Right lung (tissue), 10 donors: ENCODE measurements at places on chromosomes 7 and 10. TPM values are rescaled to one million over a fixed set of nuclear protein-coding genes. Genes with fewer than 3 reads are reported as not detected.

AQP1 gene
- polyA plus RNA-seq = 310 TPM

SOSTDC1 gene
- 24.0 TPM for polyA plus RNA-seq

GRCh38 chr7:98745722-98746318 is 124.0 kb downstream of the TMEM130 start:
- DNase-seq = peak; percentile 19

DNA sequence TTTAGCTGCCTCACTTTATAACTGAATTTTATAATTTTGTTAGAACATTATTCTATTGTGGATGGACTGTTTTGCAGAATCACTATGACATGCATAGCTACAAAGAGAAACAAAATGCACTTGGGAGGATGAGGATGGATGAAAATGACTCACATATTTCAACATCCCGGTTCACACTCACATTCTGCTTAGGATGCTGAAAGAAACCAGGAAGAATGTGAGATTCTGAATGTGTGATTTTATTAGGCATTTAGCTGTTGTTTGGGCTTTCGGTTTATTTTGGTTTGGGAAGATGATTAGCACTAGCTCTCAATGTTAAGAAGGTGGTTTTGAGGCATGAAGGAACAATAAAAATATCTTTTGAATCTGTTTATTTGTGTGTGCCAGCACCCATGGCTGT is 235.5 kb downstream of the SEMA3E start:
- no peak for DNase-seq

ZPBP gene
- 0.39 TPM for polyA plus RNA-seq

GRCh38 chr7:105913947-105914346 is 37.5 kb upstream of the ATXN7L1 start:
- no peak for DNase-seq

CRPPA gene
- 3.0 TPM for polyA plus RNA-seq

DNA sequence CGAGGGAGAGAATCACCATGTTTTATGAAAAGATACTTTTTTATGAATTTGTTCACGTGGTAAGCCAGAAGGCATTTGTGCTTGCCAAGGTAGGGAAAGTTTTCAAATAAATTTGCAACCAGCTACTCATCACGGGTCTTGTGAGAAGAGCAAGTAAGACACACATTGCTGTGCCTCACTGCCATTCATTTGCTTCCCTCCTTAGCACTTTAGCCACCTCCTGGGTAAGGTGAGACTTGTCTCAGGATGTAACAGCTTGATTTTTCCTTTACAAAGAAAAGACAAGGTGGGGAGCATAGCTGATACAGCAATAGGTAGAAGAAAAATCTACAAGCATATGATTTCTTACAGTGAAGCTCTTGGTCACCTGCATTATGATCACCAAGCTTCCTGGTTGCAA is 342.4 kb upstream of the GRM3 start:
- DNase-seq = no peak

GRCh38 chr10:70348228-70348850 is 34.1 kb downstream of the LRRC20 start:
- DNase-seq = no peak

DNA sequence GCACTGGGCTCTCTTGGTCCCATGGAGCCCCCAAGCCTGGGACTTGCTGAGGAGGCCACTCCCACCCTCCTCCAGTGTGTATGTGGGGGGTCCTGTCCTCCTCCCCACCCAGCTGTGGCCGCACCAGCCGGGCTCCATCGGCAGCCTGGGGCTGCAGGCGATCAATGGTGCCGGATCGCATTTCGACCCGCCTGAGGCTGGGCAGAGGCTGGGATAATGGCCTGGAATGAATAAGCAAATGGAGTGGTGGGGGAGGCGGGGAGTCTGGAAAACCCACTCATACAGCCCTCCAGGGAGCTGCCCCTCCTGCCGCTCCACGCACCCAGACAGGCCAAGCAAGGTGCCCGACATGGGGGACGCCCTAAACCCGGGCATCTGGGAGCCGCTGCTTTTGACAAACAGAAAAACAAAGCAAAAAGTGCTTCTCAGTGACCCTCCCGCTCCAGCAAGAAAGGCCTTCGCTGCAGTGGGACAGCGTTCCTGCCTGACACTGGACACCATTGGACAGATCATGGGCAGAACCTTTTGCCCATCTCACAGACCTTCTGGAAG is 160.5 kb downstream of the NRF1 start:
- no peak for DNase-seq

DNA sequence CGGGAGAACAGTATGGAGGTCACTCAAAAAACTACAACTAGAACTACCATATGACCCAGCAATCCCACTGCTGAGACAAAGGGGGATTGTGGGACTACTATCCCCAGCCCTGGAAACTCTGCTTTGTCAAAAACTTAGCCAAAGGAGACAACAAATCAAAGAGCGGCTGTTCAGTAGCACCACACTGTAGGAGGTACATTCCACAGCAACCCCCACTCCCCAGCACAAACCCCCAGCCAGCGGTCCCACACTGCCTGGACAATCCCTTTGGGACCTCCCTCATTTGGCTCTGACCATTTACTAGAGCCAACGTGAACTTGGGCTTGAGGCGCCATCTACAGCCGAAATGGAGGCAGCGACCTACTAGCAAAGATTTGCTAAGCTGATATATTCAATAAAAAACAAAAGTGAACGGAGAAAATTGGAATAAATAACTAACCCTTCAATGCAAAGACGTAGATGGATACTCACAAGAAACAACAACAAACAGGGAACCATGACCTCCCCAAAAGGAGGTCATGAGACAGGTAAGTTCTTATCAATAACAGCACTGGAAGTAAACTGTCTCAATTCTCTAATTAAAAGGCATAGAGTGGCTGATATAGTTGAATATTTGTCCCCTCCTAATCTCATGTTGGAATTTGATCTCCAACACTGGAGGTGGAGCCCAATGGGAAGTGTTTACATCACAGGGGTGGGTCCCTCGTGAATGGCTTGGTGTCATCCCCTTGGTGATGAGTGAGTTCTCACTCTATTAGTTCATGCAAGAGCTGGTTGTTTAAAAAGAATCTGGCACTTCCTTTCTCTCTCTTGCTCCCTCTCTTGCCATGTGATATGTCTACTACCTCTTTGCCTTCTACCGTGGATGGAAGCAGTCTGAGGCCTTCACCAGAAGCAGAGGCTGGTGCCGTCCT is 119.0 kb upstream of the KCNMA1 start:
- DNase-seq = peak; percentile 3

GRCh38 chr7:158950914-158951635 is 94.7 kb downstream of the DYNC2I1 start:
- DNase-seq = no peak

DNA sequence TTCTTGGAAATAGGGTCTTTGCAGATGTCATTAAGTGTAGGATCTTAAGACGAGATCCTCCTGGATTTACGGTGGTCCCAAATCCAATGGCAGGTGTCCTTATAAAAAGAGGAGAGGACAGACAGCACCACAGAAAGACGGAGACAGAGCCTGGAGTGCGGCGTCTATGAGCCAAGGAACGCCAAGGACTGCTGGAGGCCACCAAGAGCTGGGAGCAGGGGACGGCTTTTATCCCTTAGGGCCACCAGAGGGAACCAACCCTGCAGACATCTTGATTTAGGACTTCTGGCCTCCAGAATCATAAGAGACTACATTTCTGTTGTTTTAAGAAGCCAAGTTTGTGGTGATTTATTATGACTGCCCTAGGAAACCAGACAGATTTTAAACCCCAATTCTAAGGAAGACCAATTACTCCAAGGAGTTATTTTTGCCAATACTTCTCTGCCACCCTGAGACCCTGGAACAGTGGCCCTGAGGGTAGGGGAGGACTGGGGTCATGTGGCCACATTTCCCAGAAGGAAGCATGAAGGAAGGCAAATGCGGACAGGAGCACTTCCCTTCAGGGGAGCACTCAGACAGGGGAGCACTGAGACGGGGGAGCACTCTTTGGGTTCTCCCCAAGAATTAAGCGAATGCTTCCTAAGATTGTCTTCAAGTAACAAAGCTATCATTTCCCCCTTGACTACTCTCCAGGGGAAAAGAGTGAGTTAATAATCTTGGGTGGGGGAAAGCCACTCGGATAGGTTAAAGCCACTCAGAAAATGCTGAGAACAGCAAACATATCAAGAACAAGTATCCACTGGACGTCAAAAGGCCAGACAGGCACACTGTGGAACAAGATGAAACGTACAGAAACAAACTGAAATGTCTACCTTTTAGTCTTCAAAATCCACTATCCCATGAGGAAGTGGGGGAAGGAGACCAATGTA is 67.5 kb downstream of the CHST15 start:
- DNase-seq = no peak

RAB11FIP2 gene
- 15.7 TPM for polyA plus RNA-seq

- no peak for DNase-seq
Measured at GRCh38 chr10:77963901-77964300, 37.3 kb upstream of the DLG5 start.
